ENCODE measurements at places on chromosomes 16 and 17. TPM values are rescaled to one million over a fixed set of nuclear protein-coding genes. Genes with fewer than 3 reads are reported as not detected.
A peak's percentile ranks its signal among the peaks of the same experiment; 100 is the strongest.

- H3K36me3 ChIP-seq = no peaks in the 10 kb centered on the region
- peaks cover 31% of the 10 kb centered on the region for H3K27me3 ChIP-seq
- no peak overlapping the region for H3K4me3 ChIP-seq
- peaks cover 18% of the 10 kb centered on the region for H3K4me1 ChIP-seq
- DNase-seq = no peak
Observed at GRCh38 chr16:66849549-66849948, 5.3 kb downstream of the CA7 start.

Gene KRT20
- not detected for total RNA-seq

Gene MAP2K3
- total RNA-seq = 104 TPM

GRCh38 chr17:66511135-66511534 is 208.7 kb downstream of the PRKCA start:
- DNase-seq = no peak
- H3K36me3 ChIP-seq = peaks cover 21% of the 10 kb centered on the region
- no peaks in the 10 kb centered on the region for H3K27me3 ChIP-seq
- peak overlapping the region; percentile 86 for H3K27ac ChIP-seq
- peaks cover 97% of the 10 kb centered on the region for H3K4me1 ChIP-seq

- no peaks in the 10 kb centered on the region for H3K27me3 ChIP-seq
- no peak overlapping the region for H3K27ac ChIP-seq
- H3K4me1 ChIP-seq = peaks cover 19% of the 10 kb centered on the region
- no peak for DNase-seq
Observed at GRCh38 chr17:50518384-50519023, 10.3 kb downstream of the MYCBPAP start.

GRCh38 chr16:29784901-29785500 is 5.5 kb upstream of the KIF22 start:
- H3K27me3 ChIP-seq = no peaks in the 10 kb centered on the region
- H3K4me1 ChIP-seq = peaks cover 27% of the 10 kb centered on the region
- H3K4me3 ChIP-seq = peak overlapping the region; percentile 67
- no peaks in the 10 kb centered on the region for H3K36me3 ChIP-seq
- peak; percentile 79 for DNase-seq

Gene LAT
- 254 TPM for total RNA-seq

Gene YBX2
- 9.5 TPM for total RNA-seq

- H3K4me3 ChIP-seq = no peak overlapping the region
- no peaks in the 10 kb centered on the region for H3K4me1 ChIP-seq
- H3K36me3 ChIP-seq = no peaks in the 10 kb centered on the region
- H3K27me3 ChIP-seq = no peaks in the 10 kb centered on the region
Observed at GRCh38 chr17:235831-236640, 54.6 kb upstream of the DOC2B start.

- peaks cover 10% of the 10 kb centered on the region for H3K36me3 ChIP-seq
- peaks cover 17% of the 10 kb centered on the region for H3K27me3 ChIP-seq
- DNase-seq = peak; percentile 50
- H3K4me1 ChIP-seq = peaks cover 32% of the 10 kb centered on the region
- peak within 1 kb of the TSS; percentile 18 for H3K27ac ChIP-seq
Observed at GRCh38 chr16:72172105-72173034, at the start of gene PMFBP1. Gene PMFBP1 (minus strand): TSS chr16:72172155. CDS start chr16:72171208, 947 bp downstream.

DNA sequence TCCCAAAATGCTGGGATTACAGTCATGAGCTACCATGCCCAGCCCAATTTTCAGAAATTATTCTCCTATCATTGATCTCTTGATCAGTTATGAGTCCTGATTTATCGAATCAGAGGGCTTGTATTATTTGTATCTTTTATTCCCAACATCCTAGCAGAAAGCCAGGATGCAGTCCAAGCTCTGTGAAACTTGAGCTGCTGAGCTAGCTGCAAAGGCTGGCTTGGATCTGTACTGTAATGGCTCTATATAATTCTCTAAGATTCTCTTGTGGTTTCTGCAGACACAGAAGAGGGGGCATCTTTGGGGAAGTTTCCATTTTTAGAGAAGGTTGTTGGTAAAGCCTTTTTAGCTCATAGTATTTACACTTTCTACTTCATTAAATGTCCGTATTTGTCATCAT is 227.1 kb downstream of the MAP2K4 start:
- peaks cover 7% of the 10 kb centered on the region for H3K27me3 ChIP-seq
- no peak for DNase-seq
- H3K27ac ChIP-seq = no peak overlapping the region

Gene ASPA
- 0.34 TPM for total RNA-seq

Gene ABHD15
- total RNA-seq = 7.4 TPM

DNA sequence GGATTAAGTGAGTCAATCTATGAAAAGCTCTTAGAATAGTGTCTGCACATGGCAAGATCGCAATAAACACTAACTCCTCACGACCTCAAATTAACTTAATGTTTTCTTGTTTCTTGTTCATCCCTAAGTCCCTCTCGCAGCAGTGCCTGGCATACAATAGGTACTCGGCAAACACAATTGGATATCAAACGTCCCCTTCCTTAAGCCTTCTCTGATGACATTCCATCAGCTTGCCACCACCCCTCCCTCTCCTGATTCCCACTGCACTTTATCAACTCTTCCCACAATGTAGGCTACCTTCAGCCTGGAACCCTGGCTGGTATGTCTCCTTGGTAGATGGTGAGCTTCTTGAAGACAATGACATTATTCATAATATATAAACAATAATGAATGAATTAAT is 33.3 kb downstream of the CCDC42 start:
- H3K36me3 ChIP-seq = no peaks in the 10 kb centered on the region
- H3K4me3 ChIP-seq = no peak overlapping the region
- H3K27me3 ChIP-seq = peaks cover 19% of the 10 kb centered on the region

GRCh38 chr16:84104231-84104630 is 12.5 kb downstream of the MBTPS1 start:
- no peak overlapping the region for H3K4me3 ChIP-seq
- no peaks in the 10 kb centered on the region for H3K27me3 ChIP-seq

DNA sequence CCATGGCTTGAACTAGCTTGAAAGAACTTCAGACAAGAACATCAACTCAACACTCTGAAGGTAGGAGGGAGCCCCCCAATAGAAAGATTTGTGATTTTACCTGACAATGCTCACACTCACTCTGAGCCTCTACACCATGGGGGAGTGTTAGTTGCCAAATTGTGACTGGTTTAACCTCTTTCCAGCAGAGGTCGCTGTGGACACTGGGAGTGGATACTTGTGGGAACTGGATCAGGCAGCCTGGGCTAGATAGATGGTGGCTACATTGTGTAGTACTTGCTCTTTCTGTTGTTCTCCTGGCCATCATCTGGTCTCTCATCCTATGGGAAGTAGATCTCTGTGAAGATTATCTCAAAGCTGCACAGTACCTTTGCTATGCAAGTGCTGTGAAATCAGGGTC is 2.9 kb downstream of the SMPD3 start:
- no peaks in the 10 kb centered on the region for H3K36me3 ChIP-seq
- peak; percentile 66 for DNase-seq

Gene NSMCE1
- 165 TPM for total RNA-seq

DNA sequence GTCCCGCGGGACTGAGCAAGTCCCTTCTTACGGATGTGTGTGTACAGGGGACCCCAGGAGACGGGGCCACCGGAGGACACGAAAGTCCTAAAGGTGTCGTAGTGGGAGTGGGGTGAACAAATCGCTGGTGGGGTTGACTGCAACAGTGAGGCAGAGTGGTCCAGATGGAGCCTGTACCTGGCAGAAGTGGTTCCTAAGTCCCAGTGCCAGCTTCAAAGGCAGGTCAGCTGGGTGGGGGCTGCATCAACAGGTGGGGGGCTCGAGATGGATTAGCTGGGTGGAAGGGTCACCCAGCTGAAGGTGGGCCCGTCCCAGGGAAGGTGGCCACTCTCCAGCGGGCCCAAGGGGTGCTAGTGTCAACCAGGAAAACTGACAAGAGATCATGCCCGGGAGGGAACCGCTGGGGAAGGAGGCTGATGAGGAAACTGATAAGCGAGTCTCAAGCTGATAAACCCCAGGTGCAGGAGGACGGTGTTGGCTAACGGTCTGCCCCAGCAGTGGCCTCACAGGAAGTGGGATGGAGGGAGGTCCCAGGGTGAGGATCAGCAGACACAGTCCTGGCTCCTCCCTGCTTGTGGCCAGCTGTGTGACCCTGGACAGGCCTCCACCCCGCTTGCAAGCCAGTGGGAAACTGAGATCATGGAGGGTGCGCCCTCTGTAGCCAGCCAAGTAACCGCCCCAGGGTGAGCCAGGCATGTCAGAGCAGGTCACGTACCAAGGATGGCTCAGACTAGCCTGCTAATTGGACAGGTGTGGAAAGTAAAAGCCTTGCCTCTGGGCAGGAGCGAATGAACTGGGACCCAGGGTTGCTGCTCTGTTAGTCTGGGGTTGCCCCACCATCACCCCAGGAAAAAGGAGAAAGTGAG is 1.0 kb downstream of the ORAI3 start:
- H3K27me3 ChIP-seq = no peaks in the 10 kb centered on the region
- H3K4me1 ChIP-seq = peaks cover 22% of the 10 kb centered on the region
- no peaks in the 10 kb centered on the region for H3K36me3 ChIP-seq
- peak overlapping the region; percentile 73 for H3K27ac ChIP-seq
- DNase-seq = peak; percentile 46

DNA sequence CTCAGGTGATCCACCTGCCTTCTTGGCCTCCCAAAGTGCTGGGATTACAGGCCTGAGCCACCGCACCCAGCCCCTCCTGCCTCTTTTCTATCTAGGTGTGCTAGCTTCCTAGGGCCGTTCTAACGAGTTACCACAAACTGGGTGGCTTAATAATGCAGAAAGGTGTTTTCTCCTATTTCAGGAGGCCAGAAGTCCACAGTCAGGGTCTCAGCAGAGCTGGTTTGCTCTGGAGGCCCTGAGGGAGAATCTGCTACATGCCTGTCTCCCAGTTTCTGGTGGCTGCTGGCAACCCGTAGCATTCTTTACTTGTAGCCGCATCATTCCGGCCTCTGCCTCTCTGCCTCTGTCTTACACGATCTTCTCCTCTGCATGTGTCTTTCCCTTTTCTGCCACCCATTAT is 89.2 kb downstream of the NTN1 start:
- no peak overlapping the region for H3K27ac ChIP-seq
- no peak overlapping the region for H3K4me3 ChIP-seq
- H3K27me3 ChIP-seq = peaks cover 6% of the 10 kb centered on the region
- H3K36me3 ChIP-seq = no peaks in the 10 kb centered on the region
- DNase-seq = no peak

Gene TBX2
- 0.44 TPM for total RNA-seq

- peak overlapping the region; percentile 85 for H3K27ac ChIP-seq
- H3K4me3 ChIP-seq = peak overlapping the region; percentile 89
- peaks cover 10% of the 10 kb centered on the region for H3K36me3 ChIP-seq
- no peaks in the 10 kb centered on the region for H3K27me3 ChIP-seq
Observed at GRCh38 chr16:71894229-71894920, 956 bp upstream of the IST1 start.

- H3K36me3 ChIP-seq = no peaks in the 10 kb centered on the region
- no peak overlapping the region for H3K27ac ChIP-seq
- no peak for DNase-seq
Observed at GRCh38 chr17:44375196-44376017, 11.8 kb upstream of the FAM171A2 start.

GRCh38 chr16:87143661-87144121 is 173.5 kb downstream of the C16orf95 start:
- no peak overlapping the region for H3K4me3 ChIP-seq
- no peak overlapping the region for H3K27ac ChIP-seq
- DNase-seq = no peak
- peaks cover under 1% of the 10 kb centered on the region for H3K4me1 ChIP-seq
- peaks cover 3% of the 10 kb centered on the region for H3K36me3 ChIP-seq

- no peak overlapping the region for H3K27ac ChIP-seq
- H3K36me3 ChIP-seq = no peaks in the 10 kb centered on the region
- no peak for DNase-seq
Observed at GRCh38 chr17:1953831-1954230, 71.3 kb downstream of the RTN4RL1 start.

GRCh38 chr16:83952940-83953795 is at the start of gene OSGIN1:
Gene OSGIN1 (plus strand): TSS chr16:83953240. CDS start chr16:83957672, 4,432 bp downstream.
- peaks cover 12% of the 10 kb centered on the region for H3K27me3 ChIP-seq
- no peaks in the 10 kb centered on the region for H3K36me3 ChIP-seq
- H3K27ac ChIP-seq = no peak within 1 kb of the TSS

Gene GNAO1
- 21.0 TPM for total RNA-seq

GRCh38 chr16:55439101-55439690 is 39.8 kb upstream of the MMP2 start:
- no peak for DNase-seq
- H3K27ac ChIP-seq = no peak overlapping the region
- no peak overlapping the region for H3K4me3 ChIP-seq
- H3K27me3 ChIP-seq = peaks cover 35% of the 10 kb centered on the region
- peaks cover 18% of the 10 kb centered on the region for H3K4me1 ChIP-seq

Gene TCAP
- 1.4 TPM for total RNA-seq

Gene SPATA32
- total RNA-seq = 1.7 TPM

- H3K27me3 ChIP-seq = no peaks in the 10 kb centered on the region
- peaks cover 11% of the 10 kb centered on the region for H3K36me3 ChIP-seq
- no peak overlapping the region for H3K27ac ChIP-seq
- DNase-seq = no peak
Observed at GRCh38 chr17:51322390-51323029, 62.2 kb downstream of the UTP18 start.

DNA sequence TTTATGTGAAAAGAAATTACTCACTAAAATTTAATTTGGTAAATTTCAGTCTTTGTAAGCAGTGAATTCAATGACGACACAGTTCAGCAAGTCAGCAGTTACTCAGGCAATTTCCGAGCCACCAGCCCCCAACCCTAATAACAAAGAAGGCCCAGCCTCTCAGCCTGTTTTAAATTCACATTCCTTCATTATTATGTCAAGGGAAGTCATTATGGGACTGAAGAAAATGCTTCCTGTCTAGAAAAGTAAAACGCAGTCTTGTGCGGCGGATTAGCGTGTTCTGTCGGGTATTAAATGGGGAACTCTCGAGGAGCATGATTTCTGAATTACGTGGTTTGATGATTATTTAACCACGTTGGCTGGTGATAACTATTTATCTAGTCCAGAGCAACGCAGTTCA is 177.6 kb downstream of the AIPL1 start:
- H3K4me1 ChIP-seq = no peaks in the 10 kb centered on the region
- peaks cover 42% of the 10 kb centered on the region for H3K27me3 ChIP-seq
- no peak for DNase-seq
- no peak overlapping the region for H3K27ac ChIP-seq
- no peak overlapping the region for H3K4me3 ChIP-seq
- H3K36me3 ChIP-seq = no peaks in the 10 kb centered on the region

Gene NUDT7
- 8.2 TPM for total RNA-seq

Gene TVP23A
- 0.60 TPM for total RNA-seq

DNA sequence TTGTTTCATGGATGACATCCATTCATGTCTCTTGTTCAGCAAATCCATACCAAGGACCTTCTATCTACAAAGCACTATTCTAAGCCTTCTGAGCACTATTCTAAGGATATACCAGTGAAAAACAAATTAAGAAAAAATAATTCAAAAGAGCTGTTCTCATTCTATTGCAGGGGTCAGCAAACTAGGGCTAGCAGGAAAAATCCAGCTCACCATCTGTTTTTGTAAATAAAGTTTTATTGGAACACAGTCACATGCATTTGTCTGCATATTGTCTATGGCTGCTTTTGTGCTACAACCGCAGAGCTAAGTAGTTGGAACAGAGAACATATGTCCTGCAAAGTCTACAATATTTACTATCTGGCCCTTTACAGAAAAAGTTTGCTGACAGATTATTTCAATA is 222.7 kb upstream of the DYNLRB2 start:
- no peaks in the 10 kb centered on the region for H3K36me3 ChIP-seq
- peaks cover 14% of the 10 kb centered on the region for H3K27me3 ChIP-seq
- DNase-seq = no peak
- H3K27ac ChIP-seq = no peak overlapping the region

GRCh38 chr17:64938925-64939474 is 19.7 kb upstream of the LRRC37A3 start:
- H3K27ac ChIP-seq = no peak overlapping the region
- DNase-seq = peak; percentile 66
- no peak overlapping the region for H3K4me3 ChIP-seq
- H3K27me3 ChIP-seq = peaks cover 11% of the 10 kb centered on the region

All from activated T-cell treated with anti-CD3 and anti-CD28 coated beads, Interleukin-2, amount 50 U/mL, for 72 hours (primary cell).